ENCODE measurements at places on chromosomes 7 and 10. TPM values are rescaled to one million over a fixed set of nuclear protein-coding genes. Genes with fewer than 3 reads are reported as not detected.
A peak's percentile ranks its signal among the peaks of the same experiment; 100 is the strongest.

DNA sequence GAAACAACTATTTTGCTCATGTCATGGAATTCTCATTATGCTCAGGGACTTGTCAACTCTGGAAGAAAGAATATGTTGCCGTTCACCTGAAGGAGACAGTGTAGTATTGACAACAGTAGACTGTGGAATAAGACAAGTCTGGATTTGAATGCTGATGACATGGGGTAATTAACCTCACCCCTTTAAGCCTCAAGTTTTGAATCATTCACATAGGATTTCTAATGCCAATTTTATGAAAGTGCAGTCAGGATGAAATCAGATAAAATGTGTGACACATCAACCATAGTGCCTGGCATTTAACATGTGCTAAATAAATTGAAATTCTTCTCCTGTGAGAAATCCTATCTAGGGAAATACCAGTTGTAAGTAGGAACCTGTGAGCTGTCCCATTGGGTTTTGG is 305.8 kb downstream of the KIF20B start:
- DNase-seq = no peak

DNA sequence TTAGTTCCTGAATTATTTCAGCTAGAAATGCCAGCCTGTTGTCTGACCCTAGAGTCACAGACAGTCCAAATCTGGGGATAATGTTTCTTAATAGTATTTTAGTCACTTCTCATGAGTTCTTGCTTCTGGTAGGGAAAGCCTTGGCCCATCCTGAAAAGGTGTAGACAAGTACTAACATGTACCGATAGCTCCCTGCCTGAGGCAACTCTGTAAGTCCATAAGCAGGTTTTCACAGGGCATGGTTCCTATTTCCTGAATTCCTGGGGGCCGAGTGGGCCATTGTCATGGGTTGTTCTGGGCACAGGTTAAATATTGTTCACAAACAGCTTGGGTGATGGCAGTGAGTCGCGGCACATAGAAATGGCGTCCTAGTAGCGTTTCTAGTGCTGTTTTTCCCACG is 3.1 kb upstream of the ZNF117 start:
- no peak for DNase-seq

- peak; percentile 51 for DNase-seq
These were observed 84.1 kb upstream of the LRRC18 start for GRCh38 chr10:49023752-49024151.

Gene FBXO24
- 0.20 TPM for total RNA-seq

Gene CXCL12
- total RNA-seq = 107 TPM

Gene PAPOLB
- 0.30 TPM for total RNA-seq

Gene CYP2E1
- 0.69 TPM for total RNA-seq
